ENCODE measurements at places on chromosomes 2 and 18.

DNA sequence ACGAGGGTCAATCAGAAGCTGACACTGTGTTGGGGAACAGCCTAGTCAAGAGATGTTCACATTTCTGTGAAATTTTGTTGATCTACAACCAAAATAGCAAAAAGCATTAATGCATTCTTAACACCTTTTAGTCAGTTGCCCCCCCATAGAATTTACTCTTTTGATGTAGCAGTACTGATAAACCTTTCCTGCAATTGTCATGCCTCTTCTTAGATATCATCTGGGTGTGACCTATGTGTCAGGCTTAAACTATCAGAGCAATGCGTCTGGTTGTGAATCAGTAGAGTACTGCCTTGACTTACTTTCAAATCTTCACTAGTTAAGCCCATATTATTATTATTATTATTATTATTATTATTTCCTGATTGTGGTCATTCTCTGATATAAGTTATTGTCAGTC lies 61.9 kb downstream of the GREB1L start:
- no peak for DNase-seq

DNA sequence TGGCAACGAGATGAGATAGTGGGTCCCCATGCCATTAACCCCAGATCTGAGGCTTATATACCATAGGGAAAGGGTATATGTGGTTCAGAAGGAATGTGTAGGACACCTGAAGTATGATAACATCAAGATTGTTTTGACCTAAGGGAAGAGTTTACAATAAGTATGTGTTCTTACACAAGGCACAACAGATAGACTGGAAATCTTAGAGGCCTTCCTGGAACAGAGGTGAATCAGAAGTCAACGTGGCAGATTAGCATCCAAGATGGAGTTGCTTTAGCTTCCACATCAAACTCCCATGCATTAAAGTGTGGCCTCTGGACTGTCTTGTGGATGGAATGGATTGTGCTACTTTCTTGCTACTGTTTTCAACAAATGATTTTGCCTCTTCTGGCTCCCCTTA lies 116.6 kb upstream of the NT5C1B start:
- no peak for DNase-seq

- no peak for DNase-seq
These were observed 5.4 kb upstream of the CNDP1 start for GRCh38 chr18:74528913-74529312.

- DNase-seq, result no peak
These were observed 15.7 kb upstream of the ACVR2A start for GRCh38 chr2:147829106-147829505.

DNA sequence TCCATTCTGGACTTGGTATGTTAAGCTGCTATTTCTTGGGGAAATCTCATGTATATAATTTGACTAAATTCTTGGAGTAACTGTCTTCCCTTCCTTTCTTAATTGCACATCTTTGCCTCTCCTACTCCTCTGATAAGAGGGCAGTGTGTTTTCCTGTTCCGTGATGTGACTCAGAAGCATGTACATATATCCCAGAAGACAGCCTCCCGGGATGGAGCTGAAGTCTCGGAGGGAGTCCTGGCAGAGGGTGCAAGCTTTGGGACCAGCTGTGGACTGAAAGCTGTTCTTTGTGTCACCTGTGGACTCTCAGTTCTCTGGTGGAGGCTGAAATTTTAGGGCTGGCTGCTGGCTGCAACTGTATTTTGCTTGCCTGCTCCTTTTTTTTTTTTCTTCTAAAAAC lies 54.7 kb upstream of the MGAT5 start:
- no peak for DNase-seq

DNA sequence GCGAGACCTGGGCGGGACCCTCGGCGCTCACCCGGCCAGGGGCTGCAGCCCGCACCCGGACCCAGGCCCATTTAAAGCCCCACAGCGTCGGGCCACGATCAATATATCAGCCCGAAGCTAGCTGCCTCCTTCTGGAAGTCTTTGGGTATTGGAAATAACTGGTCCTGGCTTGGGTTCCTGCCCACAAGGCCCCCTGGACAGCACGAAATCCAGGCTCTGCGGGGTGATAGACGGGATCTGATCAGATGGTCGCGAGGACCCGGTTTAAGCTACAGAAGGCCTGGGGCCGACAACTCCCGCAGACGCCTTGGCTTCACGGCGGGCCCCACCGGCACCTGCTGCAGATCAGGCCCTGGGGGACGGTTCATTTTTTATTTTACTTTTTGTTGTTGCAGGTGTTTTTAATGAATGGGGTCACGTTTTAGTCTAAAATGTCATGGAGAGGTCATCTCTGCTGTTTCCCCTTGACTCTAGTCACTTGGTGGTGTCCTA lies 362 bp upstream of the PSTPIP2 start:
- DNase-seq, result no peak

- DNase-seq, result no peak
These were observed 64.5 kb downstream of the COA5 start for GRCh38 chr2:98543842-98544241.

DNA sequence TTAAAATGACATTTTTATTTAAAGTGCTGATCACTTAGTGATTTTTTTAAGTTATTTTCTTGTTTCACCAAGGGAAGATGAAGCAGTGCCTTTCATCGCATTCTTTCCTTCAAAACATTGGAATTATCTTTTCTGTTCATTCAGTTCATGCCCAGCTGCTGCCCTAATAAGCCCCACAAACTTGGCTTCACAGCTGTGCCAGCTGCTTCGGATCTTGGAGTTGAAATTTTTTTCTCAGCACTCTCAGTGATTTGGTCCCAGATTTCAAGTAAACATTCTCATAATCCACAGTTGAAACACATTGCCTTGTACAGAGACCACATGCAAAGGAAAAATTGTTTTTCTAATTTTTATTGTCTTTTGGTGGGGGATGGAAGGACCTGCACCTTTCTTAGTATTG lies 353.3 kb upstream of the LRP1B start:
- DNase-seq, result no peak

DNA sequence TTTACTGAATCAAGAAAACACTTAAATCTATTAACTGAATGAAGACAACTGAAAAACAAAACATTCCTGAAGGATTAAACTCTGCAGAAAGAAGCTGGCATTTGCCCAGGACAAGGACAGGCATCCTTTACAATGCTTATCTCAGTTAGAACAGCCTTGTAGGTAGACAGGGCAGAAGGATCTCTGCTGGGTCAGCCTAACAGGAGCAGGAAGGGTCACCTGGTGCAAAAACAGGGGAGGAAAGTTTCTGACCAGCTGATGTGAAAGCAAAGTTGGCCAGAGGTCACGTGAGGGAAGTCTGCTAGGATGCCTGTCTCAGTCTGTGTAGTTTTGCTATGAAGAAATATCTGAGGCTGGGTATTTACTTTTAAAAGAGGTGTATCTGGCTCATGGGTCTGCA lies 348.6 kb downstream of the ANAPC1 start:
- no peak for DNase-seq

- no peak for DNase-seq
These were observed 217.5 kb downstream of the NCK2 start for GRCh38 chr2:105962221-105962620.

GRCh38 chr2:107337209-107337898 lies 451.4 kb upstream of the ST6GAL2 start:
- no peak for DNase-seq

GRCh38 chr2:170249761-170250160 lies 71.8 kb downstream of the MYO3B start:
- DNase-seq, result no peak

DNA sequence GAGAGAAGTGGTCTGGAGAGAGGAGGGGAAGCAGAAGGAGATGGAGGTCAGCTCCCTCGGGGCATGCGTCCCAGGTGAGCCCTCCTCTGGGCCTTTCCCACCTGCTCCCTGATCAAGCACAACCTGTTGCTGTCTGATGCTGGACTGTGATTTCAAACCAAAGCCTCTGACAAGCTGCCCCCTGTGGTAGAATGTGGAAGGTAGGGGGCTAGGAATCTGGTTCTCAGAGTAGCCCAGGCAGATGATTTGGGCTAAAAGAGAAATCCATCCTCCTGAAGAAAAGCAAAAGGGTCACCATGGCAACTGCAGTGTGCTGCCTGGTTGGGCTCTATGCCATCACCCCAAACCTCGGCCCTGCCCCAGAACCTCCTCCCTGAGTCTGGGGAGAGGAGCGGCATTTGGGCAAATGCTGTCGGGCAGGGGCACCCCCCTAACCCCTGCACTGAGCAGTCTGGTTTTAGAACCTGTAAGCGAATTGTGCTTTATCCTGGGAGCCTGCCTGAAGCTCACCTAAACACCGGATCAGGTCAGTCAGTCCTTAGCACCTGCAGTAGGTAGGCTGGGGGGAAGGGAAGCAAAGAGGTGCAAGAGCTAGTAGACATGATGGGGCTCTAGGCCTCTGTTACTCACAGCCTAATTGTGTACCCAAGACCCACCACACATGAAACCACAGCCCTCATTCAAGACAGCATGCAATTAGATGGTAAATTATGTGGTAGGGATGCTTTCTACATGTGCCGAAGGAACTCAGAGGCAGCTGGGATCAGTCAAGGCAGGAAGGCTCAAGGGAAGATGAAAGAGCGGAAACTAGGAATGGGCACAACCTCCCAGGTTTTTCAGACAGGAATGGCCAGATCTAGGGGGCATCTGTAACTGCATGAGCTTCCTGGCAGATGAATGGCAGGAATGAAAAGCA lies 83.5 kb downstream of the DNMT3A start:
- no peak for DNase-seq

DNA sequence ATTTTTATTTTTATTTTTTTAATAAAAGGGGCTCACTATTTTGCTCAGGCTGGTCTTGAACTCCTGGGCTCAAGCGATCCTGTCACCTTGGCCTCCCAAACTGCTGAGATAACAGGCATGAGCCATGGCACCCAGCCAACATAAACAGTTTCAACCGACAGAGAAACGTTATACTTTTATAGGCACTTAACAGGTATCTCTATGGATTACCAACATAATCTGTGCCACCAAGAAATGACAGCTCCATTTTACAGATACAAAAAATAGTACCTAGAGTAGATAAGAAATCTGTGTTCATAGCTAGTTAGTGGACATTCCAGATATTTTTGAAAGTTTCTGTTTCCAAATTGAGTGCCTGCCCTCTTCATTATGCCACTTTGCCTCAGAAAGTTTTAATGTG lies 1316.7 kb downstream of the LRP1B start:
- DNase-seq, result no peak

- no peak for DNase-seq
These were observed 170.8 kb downstream of the FSHR start for GRCh38 chr2:48983551-48983950.

GRCh38 chr2:29123617-29124349 lies 8.6 kb downstream of the CLIP4 start:
- DNase-seq, result no peak

DNA sequence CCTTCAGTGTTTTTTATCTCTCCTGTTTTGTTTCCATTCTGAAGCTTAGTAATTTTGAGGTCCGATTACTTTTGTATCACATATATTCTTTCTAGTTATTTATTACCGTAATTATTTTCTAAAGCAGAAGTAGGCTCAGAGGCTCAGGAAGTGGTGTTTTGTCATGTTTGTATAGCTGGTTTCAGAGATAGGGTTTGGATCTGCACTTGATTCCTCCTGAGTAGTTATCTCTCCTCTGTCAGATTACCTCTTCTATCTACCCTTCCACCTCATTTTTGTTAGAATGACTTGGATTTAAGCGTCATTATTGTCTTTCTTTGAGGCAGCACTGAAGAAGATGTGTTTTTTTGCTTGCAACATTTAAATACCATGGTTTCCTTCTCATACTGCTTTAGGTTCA lies 95.4 kb downstream of the MTA3 start:
- no peak for DNase-seq

DNA sequence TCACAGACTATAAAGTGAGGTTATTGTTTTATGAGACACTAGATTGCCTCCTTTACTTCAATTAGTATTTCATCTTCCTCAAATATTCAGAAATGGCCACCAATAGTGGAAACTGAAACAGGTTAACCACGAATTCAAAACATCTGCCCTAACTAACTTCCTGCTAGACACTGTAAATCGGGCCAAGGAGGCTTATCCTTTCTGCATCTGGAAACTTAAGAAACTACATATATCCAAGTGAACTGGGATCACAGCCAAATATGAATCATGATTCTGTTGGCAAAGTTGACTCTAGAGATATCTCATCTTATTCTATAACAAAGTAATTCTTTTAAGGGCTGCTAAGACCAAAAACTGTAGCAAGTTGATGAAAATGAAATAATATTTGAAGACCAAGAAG lies 136.6 kb upstream of the ZC3H15 start:
- DNase-seq, result no peak

DNA sequence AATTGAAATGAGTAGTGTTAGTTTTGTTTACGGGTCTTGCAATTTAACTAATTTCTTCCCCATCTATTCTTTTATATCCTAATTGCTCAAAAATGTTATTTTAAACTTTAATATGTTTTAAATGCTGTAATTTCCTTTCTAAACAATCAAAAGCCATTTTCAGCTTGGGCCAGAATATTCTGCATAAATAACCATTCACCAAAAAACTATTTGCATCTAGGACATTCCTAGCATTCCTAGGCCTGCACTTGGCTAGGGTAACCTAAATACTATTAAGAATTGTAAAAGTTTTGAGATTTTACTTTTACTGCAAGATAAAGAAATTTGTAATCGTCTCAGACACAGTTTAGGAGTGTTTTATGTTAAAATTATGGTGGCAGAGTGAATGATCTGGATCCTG lies 7.8 kb upstream of the ETAA1 start:
- no peak for DNase-seq
